Activated naive CD4-positive, alpha-beta T cell (primary cell): ENCODE measurements at places on chromosomes 2 and 18.

- DNase-seq, result no peak
Measured at GRCh38 chr2:17557596-17557995, 17.1 kb downstream of the VSNL1 start.

DNA sequence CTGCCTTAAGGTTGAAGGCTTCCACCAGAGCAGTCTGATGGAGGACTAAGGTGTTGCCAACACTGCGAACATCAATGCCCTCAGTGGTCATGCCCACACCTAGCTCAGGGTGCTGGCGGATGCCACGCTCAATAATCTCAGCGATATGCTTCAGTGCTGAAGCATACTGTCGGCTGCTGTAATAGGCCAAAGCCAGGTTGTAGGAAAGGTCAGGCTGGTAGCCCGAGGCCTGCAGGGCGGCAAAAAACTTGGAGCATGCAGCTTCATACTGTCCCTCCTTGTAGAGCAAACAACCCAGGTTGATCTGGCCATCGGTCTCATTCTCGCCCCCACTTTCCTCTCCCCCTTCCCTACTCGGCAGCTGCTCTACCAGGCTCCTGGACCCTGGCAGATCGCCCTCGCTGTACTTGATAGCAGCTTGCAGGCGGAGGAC, 159.4 kb downstream of the AGPS start:
- peak; percentile 8 for DNase-seq

DNA sequence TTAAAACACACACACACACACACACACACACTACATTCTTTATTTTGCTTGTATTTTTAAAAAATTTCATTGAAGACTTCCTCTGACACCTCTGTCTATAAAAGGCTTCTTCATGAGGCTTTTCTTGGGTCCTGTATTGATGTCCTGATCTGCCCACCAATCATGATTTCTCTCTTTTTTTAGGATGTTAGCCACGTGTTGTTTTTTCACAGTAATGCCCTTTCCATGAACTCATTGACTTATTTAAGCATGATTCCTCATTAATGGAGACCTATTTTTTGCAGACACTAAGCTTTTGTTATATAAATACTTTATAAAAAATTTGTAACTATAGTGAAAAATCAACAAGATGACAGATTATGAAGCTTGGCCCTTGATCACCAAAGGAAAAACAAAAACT, 173.8 kb upstream of the CNTNAP5 start:
- no peak for DNase-seq

- DNase-seq, result no peak
Measured at GRCh38 chr2:190863946-190864345, 16.7 kb upstream of the GLS start.
